ENCODE measurements at places on chromosomes 11 and 22. TPM values are rescaled to one million over a fixed set of nuclear protein-coding genes. Genes with fewer than 3 reads are reported as not detected.

GRCh38 chr11:133968300-133968699 is 11.5 kb upstream of the IGSF9B start:
- no peak for DNase-seq

DNA sequence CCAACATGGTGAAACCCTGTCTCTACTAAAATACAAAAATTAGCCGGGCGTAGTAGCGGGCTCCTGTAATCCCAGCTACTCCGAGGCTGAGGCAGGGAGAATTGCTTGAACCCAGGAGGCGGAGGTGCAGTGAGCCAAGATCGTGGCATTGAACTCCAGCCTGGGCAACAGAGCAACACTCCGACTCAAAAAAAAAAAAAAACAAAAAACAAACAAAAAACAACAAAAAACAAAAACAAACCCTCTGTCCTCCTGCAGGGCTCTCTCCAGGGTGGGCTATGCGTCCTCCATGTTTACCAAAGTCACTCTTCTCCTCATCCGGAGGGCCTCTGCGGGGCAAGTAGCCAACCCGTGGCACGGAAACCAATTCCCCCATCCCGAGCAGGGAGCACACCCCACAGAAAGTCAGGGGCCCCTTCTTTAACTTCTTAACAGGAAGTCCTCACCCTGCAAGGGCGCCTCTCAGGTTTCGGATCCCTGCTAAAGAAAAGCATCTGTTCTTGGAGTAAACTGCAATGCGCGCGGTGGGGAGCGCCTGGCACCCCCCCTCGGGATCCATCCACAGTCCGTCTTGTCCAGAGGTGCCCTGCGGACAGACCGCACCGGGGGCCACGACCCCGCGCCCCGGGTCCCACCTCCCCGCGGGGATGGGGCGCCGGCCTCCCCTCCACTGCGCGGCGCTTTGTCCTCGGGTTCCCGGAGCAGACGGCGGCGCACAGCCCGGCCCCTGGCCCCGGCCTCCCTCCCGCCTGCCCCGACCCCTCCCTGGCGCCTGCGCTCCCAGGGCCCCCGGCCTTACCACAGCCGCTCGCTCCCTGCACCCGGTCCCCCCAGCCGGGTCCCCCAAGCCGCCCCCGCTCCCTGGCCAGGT is 712 bp downstream of the CERK start:
- no peak for DNase-seq

GRCh38 chr22:17198170-17199002 is 20.8 kb downstream of the ADA2 start:
- peak; percentile 32 for DNase-seq

DNA sequence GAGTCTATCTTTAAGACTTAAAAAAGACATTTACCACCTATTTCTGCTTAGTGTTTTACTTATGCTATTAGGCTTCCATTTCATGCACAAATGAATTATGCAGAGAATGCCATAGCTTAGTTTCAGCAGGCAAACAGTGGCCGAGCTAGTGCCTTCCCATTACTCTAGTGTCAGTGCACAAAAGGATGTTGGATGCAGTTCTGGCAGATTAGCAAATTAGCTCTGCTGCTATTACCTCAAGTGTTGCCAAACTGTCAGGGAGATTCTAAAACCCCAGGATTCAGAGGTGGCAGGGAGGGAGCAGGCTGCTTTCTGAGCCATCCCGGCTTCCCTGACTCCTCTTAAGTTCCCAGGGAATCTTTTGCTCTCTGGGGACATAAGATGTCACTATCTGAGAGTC is 209.4 kb upstream of the NCAM1 start:
- no peak for DNase-seq

- no peak for DNase-seq
Measured at GRCh38 chr11:64340671-64341335, 799 bp downstream of the CCDC88B start.

- DNase-seq, result no peak
Measured at GRCh38 chr11:4839851-4840549, 9.0 kb downstream of the OR51S1 start.

PNPLA5 gene
- polyA plus RNA-seq, result not detected

C11orf65 gene
- 0.66 TPM for polyA plus RNA-seq

CSF2RB gene
- polyA plus RNA-seq, result 2.9 TPM

KCNC1 gene
- 1.6 TPM for polyA plus RNA-seq
